ENCODE measurements at places on chromosomes 2 and 18.

DNA sequence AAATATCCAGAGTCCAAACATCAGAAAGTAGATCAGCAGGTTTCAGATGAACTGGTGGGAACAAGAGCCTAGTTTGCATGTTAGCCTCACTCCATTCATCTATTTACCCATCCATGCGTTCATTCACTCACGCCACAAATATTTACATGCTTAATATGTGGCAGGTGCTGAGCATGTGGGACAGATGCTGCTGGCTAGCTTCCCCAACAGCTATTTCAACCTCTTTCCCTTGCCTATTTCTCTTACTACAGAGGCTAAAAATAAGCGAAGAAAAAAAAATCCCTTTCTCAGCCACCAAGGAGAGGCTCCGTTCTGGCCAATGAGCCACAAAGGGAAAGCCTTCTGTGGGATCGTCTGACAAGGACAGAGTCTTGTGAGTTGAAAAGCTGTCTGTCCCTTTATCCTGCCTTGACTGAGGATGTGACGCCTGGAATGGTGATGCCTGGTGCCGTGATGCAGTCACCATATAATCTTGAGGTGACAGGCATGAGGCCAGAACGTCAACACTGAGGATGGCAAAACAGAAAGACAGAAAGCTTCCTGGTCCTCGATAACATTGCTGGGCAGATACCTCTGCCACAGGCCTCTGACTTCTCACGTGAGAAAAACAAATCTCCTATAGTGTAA is 78.2 kb downstream of the KCTD1 start:
- no peak for DNase-seq

- no peak for DNase-seq
Measured at GRCh38 chr2:190668892-190669291, 20.0 kb downstream of the NAB1 start.

DNA sequence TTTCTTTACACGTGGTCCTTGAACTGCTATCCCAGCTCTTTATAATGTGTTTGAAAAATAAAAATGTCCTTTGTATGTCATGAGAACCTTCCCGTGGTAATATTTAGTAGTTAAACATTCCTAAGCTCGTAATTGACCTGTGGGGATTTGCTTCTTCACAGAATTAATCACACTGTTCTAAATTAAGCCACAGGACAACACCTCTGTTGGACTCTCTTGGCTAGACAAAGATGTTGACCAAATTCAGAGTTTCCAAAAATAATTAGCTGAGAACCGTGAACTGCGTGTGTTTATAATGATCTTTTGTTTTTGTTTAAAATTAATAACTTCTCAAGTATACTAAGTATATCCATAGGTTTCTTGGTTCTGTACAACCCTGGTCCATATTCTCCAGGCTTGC is 146.1 kb downstream of the GBX2 start:
- no peak for DNase-seq

DNA sequence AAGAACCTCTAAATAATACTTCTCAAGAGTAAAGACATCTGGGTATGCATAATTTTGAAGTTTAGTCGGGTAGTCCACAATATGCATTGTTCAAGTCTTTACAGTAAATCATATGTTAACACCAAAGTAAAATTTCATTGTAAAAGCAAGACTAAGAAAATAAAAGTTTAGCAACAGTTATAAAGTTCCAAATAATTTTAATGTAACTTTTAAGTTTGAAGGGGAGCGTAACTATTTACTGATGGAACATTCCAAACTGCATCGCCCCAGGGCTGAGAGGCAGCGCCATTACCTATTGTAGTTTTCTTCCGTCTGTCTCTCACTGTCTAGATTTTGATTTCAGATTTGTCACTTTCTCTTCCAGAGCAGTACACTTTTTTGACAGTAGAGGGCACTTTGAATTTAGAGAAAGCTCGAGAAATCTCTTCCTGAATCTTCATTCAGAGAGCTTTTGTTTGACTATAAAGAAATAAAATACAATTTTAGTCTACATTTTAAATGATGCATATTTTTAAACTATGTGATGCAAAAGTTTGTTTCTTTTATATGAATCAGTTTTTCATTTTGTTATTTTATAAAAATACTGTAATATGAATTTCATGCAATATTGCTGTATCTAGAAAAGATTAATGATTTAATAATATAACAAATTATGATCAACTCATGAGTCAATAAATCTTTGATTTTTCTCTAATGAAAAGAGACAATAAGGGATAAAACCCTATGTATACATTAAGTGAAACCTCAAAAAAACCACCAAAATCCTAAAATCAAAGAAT is 389.8 kb downstream of the FIGN start:
- no peak for DNase-seq

DNA sequence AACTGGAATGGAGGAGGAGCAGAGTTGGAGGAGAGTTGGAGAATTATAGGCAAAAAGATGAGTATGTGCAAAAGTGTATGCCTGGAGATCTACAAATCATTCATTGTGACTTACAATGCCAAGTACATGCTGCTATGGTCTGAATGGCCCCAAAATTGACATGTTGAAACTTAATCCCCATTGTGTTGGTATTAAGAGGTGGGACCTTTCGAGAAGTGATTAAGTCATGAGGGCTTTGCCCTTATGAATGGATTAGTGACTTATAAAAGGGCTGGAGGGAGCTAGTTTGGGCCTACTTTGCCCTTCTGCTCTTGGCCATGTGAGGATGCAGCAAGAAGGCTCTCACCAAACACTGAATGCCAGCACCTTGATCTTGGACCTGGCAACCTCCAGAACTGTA is 6.3 kb upstream of the RBMS1 start:
- DNase-seq: no peak

DNA sequence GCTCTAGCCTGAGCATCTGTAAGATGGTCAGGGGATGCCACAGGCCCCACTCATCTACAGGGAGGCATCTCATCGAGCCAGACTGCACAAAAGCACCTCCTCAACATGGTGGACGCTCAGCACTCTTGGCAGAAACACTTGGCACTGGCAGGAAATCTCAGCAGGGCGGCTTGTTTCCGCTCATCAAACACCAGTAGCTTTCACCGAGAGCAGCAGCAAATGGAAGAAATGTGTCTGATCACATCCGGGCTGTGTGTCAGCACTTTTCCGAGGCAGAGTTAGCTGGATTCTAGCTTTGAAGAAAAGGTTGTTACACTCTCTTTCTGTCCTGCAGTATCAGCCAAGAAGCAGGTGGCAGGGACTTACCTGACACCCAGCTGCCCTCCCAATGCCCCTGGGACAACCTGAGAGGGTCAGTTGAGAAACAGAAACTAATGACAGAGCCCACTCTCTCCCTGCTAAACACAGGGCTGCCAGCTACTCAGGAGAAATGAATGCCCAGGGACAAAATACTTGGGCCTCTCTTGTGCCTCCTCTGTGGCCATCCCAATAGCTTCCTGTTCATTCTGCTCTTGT is 68.9 kb upstream of the FZD7 start:
- DNase-seq: no peak

GRCh38 chr2:3432067-3432466 is 52.6 kb downstream of the TRAPPC12 start:
- DNase-seq: no peak

DNA sequence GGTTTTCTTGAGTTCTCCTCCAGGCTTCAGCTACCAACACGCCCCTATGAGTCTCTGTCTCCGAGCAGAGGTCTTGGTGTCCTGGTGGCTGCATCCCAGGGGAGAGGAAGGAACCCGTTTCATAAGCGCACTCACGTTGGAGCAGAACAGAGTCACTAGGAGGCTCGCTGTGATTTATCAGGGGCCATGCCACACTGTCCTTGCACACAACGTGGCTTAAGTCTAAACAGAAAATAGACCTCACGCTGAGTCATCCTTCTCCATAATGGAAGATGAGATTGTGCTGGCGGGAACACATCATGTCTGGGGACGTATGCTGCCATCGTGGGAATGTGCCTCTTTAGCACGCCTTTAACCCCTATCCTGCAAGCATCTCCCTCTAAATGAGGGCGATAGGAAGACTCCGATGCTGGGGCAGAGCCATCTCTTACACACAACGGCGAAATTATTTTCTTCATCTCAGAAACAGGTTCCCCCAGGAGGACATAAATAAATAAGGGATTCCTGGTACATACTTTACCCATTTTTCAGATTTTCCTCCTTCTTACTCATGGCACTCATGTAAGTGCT is 211.4 kb downstream of the KLHL29 start:
- no peak for DNase-seq

DNA sequence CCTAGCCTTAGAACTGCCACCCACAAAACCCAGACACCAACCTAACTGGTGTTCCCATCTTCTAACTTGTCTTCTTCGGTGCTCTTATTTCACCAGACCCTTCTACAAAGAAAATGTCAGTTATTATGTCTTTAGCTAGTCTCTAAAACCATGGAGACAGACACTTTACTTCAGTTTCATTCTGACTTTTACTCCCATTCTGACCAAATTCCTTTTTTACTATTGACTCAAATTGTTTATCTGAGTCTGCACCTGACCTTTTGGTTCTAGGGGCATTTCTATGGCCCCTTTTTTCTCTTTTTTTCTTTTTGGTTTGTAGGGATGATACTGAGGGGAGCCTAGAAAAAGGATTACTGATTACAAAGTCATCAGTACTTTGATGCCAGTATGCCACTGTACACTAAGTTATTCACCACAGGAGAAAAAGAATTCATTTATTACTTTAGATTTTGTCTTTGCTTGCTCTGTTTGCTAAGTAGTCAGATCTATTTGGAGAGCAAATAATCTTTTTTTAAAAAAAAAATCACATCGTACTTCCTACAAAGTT is 6.8 kb upstream of the SLC1A4 start:
- DNase-seq: no peak

DNA sequence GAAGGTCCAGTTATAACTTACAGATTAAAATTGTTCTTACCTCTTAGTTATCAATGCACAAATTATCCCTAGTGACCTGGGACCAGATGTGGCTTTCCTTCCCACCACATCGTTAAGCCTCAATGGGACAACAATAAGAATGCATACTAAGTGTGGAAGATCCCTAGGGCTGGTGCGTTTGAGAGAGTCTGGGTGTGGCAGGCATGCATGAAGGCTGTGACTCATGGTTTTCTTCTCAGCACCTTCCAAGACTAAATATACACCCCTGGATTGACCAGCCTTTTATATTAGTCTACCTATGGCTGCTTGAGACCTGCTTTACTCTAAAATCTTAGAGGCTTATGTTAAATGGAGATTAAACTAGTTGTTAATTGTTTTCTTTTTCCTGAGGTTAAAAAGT is 261.7 kb upstream of the SLC14A2 start:
- DNase-seq: no peak

GRCh38 chr2:45816272-45816671 is 164.8 kb downstream of the PRKCE start:
- DNase-seq: no peak

DNA sequence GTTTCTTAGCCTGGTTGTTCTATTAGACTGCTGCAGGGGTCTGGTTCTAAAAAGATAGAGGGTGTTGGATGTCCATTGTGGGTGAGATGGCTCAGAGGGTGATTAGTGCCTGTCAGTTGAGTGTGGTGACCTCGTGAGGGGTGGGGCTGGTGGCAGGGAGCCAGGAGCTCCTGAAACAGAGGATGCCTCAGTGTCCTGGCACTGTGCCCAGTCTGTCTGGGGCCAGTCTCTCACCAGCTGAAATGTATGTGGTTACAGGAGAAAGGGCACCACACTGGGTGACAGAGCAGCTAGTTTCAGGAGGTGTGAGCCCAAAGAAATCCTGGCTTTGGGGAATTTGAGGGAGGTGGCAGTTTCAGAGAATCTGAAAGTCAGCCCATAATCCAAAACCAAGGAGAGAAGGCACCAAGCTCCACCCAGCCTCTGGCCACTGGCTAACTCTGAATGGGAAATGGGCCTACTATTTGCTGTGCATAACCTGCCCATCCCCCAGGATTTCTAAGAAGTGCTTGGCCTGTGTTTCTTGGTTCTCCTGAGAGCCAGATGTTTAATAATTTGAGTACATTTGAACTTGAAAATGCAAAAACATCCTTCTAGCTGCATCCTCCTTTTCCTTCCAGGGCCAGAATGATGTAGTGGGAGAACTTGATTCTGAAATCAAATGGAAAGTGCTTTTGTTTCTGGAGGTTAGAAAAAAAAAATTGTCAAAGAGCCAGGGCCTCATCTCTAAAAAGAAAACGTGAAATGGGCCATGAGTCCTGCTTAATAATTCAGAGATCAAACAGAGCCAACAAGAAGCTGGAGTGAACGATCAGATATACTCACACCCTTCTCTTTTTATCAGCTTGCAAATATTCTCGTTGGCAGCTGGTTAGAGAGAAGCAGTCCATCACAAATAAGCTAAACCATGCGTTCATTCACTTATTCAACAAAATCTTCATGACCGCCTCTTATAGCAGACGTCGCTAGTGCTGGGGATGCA is 92.3 kb downstream of the B3GNT2 start:
- DNase-seq: no peak

GRCh38 chr2:139514951-139515350 is 734.8 kb upstream of the NXPH2 start:
- DNase-seq: no peak

All from T-helper 22 cell (primary cell).